H1 (cell line): ENCODE measurements at places on chromosomes 16 and 17.

DNA sequence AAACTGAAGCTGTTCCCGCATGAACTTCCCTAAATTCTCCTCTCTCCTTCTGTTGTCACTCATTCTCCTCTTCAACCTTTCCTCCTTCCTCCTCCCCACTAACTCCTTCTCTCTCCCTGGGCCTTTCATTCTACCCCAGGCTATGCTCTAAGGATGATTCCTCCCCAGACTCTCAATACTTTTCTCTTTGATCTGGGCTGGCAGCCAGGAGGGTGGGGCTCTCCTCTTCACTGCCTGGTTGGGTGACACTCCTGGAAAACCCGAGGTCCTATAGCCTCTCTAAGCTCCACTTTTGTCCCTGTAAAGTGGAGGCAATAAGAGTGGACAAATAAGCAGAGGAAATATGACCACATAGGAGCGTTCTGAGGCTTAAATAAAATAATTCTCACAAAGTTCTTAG, 46.2 kb downstream of the HSD17B2 start:
- H3K4me3 ChIP-seq, result no peak overlapping the region
- no peak overlapping the region for H3K27ac ChIP-seq
- H3K27me3 ChIP-seq, result no peaks in the 10 kb centered on the region

DNA sequence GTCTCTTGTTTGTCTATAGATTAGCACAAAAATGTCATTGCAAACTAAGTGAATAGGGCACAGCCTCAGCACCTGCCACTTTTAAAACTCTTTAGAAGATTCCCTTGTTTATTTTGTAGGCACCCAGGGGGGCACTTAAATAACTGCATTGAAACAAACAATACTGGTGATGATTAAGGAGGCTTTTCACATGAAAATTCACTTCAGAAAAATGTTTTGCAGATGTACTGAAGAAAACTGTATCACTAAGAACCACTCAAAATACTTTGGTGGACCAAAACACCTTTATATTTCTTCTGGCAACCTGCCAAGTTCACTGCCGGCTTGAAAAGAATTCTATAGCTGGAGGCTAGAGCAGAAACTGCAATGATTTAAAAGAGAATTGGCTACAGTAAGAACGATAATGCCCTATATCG, 281.5 kb downstream of the TOX3 start:
- H3K36me3 ChIP-seq, result no peaks in the 10 kb centered on the region
- no peak overlapping the region for H3K4me3 ChIP-seq
- H3K27me3 ChIP-seq, result peaks cover 2% of the 10 kb centered on the region
- DNase-seq, result peak; percentile 53
- H3K4me1 ChIP-seq, result peaks cover 22% of the 10 kb centered on the region
- no peak overlapping the region for H3K27ac ChIP-seq

DNA sequence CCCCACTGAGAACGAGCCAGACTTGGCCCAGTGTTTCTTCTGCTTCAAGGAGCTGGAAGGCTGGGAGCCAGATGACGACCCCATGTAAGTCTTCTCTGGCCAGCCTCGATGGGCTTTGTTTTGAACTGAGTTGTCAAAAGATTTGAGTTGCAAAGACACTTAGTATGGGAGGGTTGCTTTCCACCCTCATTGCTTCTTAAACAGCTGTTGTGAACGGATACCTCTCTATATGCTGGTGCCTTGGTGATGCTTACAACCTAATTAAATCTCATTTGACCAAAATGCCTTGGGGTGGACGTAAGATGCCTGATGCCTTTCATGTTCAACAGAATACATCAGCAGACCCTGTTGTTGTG, 631 bp downstream of the BIRC5 start:
- peaks cover 8% of the 10 kb centered on the region; the same call in 1 of the 2 replicates for H3K4me1 ChIP-seq
- peaks cover 15% of the 10 kb centered on the region for H3K36me3 ChIP-seq

- H3K4me1 ChIP-seq, result no peaks in the 10 kb centered on the region
- H3K27me3 ChIP-seq, result no peaks in the 10 kb centered on the region
- H3K27ac ChIP-seq, result 0 out of 2 replicates have a peak overlapping the region, but pooled peaks have one; percentile 39
- H3K36me3 ChIP-seq, result peaks cover 39% of the 10 kb centered on the region
These were observed 35.1 kb downstream of the MARF1 start for GRCh38 chr16:15607700-15608396.

- H3K27me3 ChIP-seq, result no peaks in the 10 kb centered on the region
- no peak for DNase-seq
- H3K4me1 ChIP-seq, result no peaks in the 10 kb centered on the region
- no peak overlapping the region for H3K27ac ChIP-seq
- no peaks in the 10 kb centered on the region for H3K36me3 ChIP-seq
- no peak overlapping the region for H3K4me3 ChIP-seq
These were observed 298.6 kb upstream of the PSMD7 start for GRCh38 chr16:73997971-73998370.

DNA sequence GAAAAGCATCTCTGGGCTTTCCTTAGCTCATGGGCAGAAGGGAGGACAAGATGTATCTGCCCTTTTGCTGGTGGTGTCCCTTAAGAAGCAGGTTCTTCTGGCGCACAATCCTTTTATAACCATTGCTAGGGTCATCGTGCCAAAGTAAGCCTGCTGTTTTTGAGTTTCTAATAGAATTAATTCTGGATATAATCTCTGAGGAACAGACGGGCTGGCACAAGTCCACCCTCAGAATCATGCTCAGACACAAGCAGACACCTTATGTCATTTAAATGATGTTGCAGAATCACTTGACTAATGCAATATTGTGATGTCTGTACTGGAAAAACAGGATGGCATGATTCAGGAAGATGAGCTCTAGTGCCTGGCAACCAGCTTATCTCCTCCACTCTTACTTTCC, 18.8 kb upstream of the MMD start:
- H3K27me3 ChIP-seq, result no peaks in the 10 kb centered on the region
- H3K4me1 ChIP-seq, result 0 out of 2 replicates have a peak, but pooled peaks cover 4% of the 10 kb centered on the region
- H3K36me3 ChIP-seq, result no peaks in the 10 kb centered on the region
- no peak for DNase-seq
- no peak overlapping the region for H3K27ac ChIP-seq

DNA sequence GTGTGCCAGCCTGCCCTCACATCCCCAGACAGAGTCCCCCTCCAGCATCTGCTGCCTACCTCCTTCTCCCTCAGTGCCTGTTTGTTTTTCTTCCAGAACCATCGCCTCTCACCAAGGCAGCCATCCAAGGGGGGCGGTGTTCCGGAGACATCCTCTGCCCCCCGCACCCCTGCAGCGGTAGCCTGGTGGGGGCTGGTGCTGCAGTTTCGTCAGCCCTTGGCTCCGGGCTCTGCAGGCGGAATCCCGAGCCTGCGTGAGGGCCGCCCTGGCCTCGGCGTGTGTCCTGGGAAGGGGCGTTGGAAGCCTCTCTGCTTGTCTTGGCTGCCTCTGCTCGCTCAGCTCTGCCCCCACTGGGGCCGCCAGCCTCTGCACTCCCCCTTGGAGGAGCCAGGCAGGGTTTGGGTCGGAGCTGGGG, 126.0 kb upstream of the CIBAR2 start:
- H3K4me1 ChIP-seq, result peaks cover 41% of the 10 kb centered on the region
- H3K27ac ChIP-seq, result no peak overlapping the region
- H3K27me3 ChIP-seq, result no peaks in the 10 kb centered on the region; the same call in 1 of the 2 replicates
- no peaks in the 10 kb centered on the region for H3K36me3 ChIP-seq

DNA sequence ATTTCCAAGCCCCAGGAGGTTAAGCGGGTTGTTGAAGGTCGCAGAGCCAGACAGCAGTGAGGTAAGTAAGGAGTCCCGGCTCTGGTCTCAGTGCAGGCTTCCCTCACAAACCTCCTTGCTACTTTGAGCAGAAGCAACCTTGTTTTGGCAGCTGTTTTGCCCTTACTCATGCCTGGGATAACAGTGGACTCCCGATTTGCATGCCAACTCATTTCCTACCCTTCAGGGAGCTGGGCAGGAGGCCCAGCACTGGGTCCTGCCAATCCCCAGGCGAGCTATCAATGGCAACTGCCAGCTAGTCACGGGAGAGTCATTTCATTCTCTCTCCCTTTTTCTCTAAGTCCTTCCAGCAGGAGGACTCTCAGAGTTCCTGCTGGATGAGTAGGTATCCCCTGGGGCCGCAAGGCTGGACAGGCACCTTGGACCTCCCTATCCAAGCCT, 72.0 kb upstream of the KSR1 start:
- no peaks in the 10 kb centered on the region for H3K4me1 ChIP-seq
- H3K36me3 ChIP-seq, result no peaks in the 10 kb centered on the region
- H3K27ac ChIP-seq, result no peak overlapping the region
- no peak overlapping the region for H3K4me3 ChIP-seq

DNA sequence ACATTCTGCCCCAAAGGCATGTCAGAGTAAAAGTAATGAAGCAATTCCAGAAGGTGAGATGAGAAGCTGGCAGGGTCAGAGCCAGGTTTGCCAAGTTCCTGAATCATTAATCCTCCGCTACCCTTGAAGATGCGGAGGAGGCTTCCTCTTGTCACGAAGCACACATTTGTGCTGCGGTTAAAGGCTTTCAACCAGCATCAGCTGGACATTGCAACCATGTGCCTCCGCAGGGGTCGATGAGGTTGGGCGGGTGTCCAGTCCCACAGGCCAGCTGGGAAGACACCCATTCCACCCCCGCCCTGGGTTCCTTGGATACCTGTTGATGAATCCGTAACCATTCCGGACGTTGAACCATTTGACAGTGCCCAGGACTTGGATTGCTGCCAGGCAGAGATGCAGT, 1.3 kb downstream of the YBX2 start:
- H3K36me3 ChIP-seq, result no peaks in the 10 kb centered on the region
- H3K4me3 ChIP-seq, result no peak overlapping the region; the same call in 1 of the 2 replicates
- no peak overlapping the region for H3K27ac ChIP-seq
- peaks cover 8% of the 10 kb centered on the region for H3K4me1 ChIP-seq
- peaks cover 3% of the 10 kb centered on the region for H3K27me3 ChIP-seq

DNA sequence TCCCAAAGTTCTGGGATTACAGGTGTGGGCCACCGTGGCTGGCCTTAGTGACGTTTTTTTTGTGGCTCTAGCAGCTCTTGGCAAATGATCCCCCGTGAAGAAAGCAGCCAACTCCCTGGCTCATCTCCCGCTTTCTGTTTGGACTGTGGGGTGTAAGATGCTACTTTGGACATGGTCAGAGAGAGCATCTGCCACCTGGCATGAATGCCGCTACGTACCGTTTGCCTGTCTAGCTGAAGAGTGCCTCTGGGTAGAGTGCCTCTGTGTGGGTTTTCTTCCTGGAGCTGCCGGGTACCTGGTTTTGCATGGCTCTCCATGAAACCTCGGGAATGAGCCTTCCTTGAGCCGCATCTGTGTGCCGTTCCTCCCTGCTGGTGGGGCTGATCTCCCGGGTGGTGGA, 34.3 kb downstream of the NDEL1 start:
- no peaks in the 10 kb centered on the region for H3K27me3 ChIP-seq
- no peak overlapping the region for H3K4me3 ChIP-seq
- H3K27ac ChIP-seq, result no peak overlapping the region
- H3K36me3 ChIP-seq, result peaks cover 22% of the 10 kb centered on the region
- 0 out of 2 replicates have a peak, but pooled peaks cover 2% of the 10 kb centered on the region for H3K4me1 ChIP-seq
- no peak for DNase-seq

- no peak overlapping the region for H3K4me3 ChIP-seq
- no peak overlapping the region for H3K27ac ChIP-seq
- no peaks in the 10 kb centered on the region for H3K27me3 ChIP-seq
- no peaks in the 10 kb centered on the region; the same call in 1 of the 2 replicates for H3K4me1 ChIP-seq
- DNase-seq, result peak; percentile 91
- H3K36me3 ChIP-seq, result peaks cover 30% of the 10 kb centered on the region
These were observed 21.5 kb downstream of the GPR179 start for GRCh38 chr17:38322156-38322779.

- no peak overlapping the region for H3K27ac ChIP-seq
- no peak for DNase-seq
- no peak overlapping the region for H3K4me3 ChIP-seq
- no peaks in the 10 kb centered on the region for H3K27me3 ChIP-seq
- H3K4me1 ChIP-seq, result no peaks in the 10 kb centered on the region
These were observed 158.9 kb upstream of the CACNG5 start for GRCh38 chr17:66675991-66676371.

GRCh38 chr16:8877894-8878522, 4.1 kb upstream of the LITAFD start:
- H3K36me3 ChIP-seq, result no peaks in the 10 kb centered on the region
- no peak overlapping the region for H3K27ac ChIP-seq
- H3K27me3 ChIP-seq, result no peaks in the 10 kb centered on the region
- H3K4me3 ChIP-seq, result no peak overlapping the region
- DNase-seq, result no peak

DNA sequence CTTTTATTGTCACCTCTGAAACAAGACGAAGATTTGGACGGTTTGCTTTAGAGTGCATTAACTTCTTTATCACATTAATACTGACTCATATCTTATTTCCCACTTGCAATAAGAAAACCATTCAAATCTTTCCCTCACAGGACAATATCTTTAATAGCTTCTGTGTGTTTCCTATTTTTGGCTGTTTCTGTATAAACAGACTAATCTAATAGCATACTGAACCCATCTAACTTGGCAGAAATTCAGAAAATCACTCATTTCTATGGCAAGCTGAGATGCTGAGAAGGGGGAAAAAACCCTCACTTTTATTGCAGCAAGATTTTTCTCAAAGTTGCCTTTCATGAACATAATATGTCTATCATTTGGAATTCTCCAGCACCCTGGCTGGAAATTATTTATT, 524.9 kb downstream of the WWOX start:
- no peaks in the 10 kb centered on the region for H3K27me3 ChIP-seq
- H3K4me1 ChIP-seq, result no peaks in the 10 kb centered on the region
- no peak for DNase-seq
- no peaks in the 10 kb centered on the region for H3K36me3 ChIP-seq
- no peak overlapping the region for H3K27ac ChIP-seq
- H3K4me3 ChIP-seq, result no peak overlapping the region

- peaks cover 14% of the 10 kb centered on the region for H3K36me3 ChIP-seq
- peaks cover 3% of the 10 kb centered on the region; the same call in 1 of the 2 replicates for H3K27me3 ChIP-seq
- no peak overlapping the region for H3K27ac ChIP-seq
- peaks cover 8% of the 10 kb centered on the region for H3K4me1 ChIP-seq
- H3K4me3 ChIP-seq, result no peak overlapping the region
These were observed 3.6 kb downstream of the TP53I13 start for GRCh38 chr17:29571883-29572681.

- H3K4me1 ChIP-seq, result no peaks in the 10 kb centered on the region
- H3K4me3 ChIP-seq, result no peak overlapping the region; the same call in 1 of the 2 replicates
- H3K27me3 ChIP-seq, result no peaks in the 10 kb centered on the region
- H3K27ac ChIP-seq, result no peak overlapping the region
- H3K36me3 ChIP-seq, result peaks cover 4% of the 10 kb centered on the region; the same call in 1 of the 2 replicates
These were observed 14.4 kb downstream of the ASPSCR1 start for GRCh38 chr17:81991684-81992305.

- no peak overlapping the region for H3K27ac ChIP-seq
- no peaks in the 10 kb centered on the region for H3K4me1 ChIP-seq
- H3K27me3 ChIP-seq, result no peaks in the 10 kb centered on the region
- no peak overlapping the region for H3K4me3 ChIP-seq
These were observed 6.1 kb downstream of the HIRIP3 start for GRCh38 chr16:29989111-29989858.

GRCh38 chr16:61946019-61946418, 90.2 kb downstream of the CDH8 start:
- H3K27me3 ChIP-seq, result no peaks in the 10 kb centered on the region
- H3K4me3 ChIP-seq, result no peak overlapping the region
- no peaks in the 10 kb centered on the region for H3K36me3 ChIP-seq
- peaks cover 3% of the 10 kb centered on the region; the same call in 1 of the 2 replicates for H3K4me1 ChIP-seq
- H3K27ac ChIP-seq, result no peak overlapping the region
- DNase-seq, result no peak

- no peak overlapping the region for H3K4me3 ChIP-seq
- H3K27ac ChIP-seq, result no peak overlapping the region
- no peak for DNase-seq
- H3K36me3 ChIP-seq, result no peaks in the 10 kb centered on the region
- H3K27me3 ChIP-seq, result no peaks in the 10 kb centered on the region
These were observed 25.5 kb upstream of the AXIN2 start for GRCh38 chr17:65586899-65587298.

- no peaks in the 10 kb centered on the region for H3K4me1 ChIP-seq
- no peak overlapping the region for H3K27ac ChIP-seq
- no peaks in the 10 kb centered on the region for H3K36me3 ChIP-seq
- H3K27me3 ChIP-seq, result no peaks in the 10 kb centered on the region
These were observed 11.1 kb upstream of the SLC5A11 start for GRCh38 chr16:24834459-24835335.
